ENCODE measurements at places on chromosomes 2 and 18.

DNA sequence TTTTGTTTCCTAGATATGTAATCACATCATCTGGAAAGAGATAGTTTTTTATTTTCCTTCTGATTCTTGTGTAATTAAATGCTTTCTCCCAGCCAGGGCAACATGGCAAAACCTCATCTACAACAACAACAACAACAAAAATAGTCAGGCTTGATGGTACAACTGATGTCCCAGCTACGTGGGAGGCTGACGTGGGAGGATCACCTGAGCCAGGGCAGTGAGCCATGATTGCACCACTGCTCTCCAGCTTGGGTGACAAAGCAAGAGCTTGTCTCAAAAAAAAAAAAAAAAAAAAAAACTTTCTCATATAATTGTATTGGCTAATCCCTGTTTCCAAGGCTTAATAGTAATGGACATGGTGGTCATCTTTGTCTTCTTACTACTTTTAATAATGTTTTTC, 26.4 kb upstream of the PGAP1 start:
- no peak for DNase-seq

GRCh38 chr2:6896930-6897759, 19.6 kb downstream of the RSAD2 start:
- DNase-seq = no peak

DNA sequence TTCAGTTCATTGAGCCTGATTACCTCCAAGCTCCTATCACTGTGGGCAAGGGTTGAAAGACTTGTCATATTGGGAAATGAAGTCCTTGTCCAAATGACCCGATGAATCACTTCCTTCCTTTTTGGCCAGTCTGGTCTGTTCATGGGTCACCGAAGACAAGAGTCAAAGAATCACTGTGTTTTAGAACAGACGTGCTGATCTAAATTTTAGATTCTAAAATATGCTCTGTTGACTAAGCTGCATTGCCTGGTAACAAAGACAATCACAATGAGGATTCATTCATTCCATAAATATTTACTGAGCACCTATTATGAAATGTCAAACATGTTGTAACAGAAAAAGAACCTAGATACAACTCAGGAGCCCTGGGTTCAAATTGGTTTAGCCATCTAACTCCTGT, 99.4 kb upstream of the RND3 start:
- no peak for DNase-seq

DNA sequence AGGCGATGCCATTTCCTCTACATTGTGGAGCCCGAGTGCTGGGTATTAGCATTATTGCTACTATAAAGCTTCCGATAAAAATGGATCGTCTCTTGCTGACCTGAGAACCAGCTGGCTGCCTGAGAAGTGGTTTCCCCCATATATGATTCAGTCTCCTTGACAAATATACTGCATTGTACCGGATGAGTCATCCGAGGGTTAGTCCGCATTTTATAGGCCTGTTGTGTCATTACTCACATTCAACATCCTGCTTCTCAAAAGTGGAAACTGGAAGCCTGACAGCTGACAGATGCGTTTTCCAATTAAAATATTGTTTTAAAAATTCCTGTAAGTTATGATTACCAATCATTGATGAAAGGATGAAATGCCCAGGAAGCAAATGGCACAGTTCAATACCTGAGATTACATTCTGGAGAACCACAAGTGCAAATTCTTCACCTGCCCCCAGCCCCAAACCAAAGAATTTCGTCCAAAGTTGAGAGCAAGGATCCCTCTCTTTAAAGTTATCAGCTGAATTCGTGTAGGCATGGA, 65.7 kb downstream of the SPRED2 start:
- no peak for DNase-seq

GRCh38 chr18:48670751-48671560, 132.1 kb downstream of the CTIF start:
- no peak for DNase-seq

DNA sequence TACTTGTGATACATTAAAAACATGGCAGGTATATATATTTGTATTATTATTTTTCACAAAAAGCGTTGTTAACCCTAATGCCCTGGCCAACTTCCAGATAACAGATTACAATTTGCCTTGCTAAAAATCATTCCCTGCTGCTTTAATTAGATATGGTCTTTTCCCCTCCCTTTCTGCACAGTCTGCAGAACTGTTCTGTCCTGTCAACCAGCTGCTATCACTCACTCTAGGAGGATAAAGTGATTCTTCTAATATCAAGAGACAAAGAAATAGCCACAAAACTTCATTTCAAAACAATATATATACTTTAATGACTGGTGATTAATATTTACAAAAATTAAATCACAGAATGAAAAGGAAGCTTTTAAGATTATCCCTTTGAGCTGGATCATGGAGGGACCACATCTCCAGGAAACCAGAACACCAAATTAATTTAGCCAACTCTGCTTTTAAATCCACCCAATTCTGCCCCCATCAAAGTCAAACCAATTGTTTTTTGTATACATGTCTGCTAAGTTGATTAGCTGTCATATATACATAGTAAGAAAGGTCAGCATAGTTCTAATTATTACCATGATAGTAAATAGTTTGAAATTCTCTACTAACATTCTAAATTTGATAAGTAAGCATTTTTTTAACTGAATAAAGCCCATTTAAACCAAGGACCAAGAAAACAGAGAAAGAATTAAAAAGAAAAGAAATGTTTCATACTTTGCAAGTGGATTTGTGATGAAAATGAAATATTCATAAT, 55.7 kb downstream of the RND3 start:
- DNase-seq = no peak

DNA sequence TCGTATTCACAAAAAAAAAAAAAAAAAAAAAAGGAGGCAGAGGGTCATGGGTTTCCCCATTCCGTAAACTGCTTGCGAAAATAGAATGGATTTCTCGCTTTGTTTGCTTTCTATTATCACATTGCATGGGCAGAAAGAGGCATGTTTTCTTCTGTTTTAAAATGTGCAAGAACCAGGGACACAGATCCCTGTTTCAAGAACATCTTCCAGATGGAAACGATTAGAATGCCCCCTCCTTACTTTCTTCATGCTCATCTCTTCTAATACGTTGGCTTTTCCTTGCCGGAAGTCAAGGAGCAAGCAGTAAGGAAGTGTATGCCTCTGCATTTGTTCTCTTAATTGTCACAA, 51.0 kb upstream of the ZNF516 start:
- DNase-seq = no peak

DNA sequence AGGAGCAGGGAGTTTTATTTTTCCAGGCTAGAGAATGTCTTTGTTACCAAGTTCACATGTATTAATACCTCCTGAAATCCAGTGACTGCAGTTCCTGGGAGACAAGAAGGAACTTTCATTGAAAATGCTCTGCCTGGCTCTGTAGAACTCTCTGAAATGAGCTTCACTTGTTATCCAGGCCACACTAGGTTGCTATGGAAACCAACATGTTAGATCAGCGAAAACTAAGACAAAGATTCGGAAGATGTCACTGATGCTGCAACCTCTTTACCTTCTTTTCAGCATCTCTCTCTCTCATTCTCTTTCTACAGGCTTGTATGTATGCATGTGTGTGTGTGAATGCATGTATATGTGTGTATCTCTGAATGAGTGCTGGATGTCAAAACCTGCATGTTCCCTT, 218.5 kb downstream of the TRIB2 start:
- no peak for DNase-seq

GRCh38 chr2:153105829-153106578, 372.6 kb downstream of the RPRM start:
- no peak for DNase-seq

- DNase-seq = no peak
Observed at GRCh38 chr2:185970148-185970852, 231.7 kb downstream of the FSIP2 start.

DNA sequence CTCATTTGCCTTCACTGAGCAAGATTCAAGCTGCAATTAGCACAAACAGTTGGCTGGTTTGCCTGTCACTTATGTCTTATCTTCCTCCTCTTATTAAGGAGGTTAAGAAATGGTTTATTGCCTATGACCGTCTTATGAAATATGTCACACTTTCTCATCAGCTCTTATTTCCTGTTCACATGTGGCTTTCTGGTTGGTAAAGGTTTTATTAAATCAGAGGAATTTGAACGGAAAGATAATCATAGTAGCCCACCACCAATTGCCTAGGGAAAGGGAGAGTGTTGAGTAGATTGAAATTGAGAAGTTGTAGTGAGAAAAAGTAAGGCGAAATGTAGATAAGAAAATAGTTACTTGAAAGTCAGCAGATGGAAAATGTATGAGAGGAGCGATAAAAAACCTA, 4.2 kb upstream of the IL1R1 start:
- DNase-seq = no peak

GRCh38 chr2:69961496-69961895, at the start of gene ASPRV1:
ASPRV1 (minus strand) TSS chr2:69961631; CDS start chr2:69961436, 195 bp downstream.
- DNase-seq = no peak

- DNase-seq = no peak
Observed at GRCh38 chr2:172021074-172021931, 21.6 kb downstream of the METAP1D start.

- no peak for DNase-seq
Observed at GRCh38 chr2:23366720-23367119, 18.3 kb upstream of the KLHL29 start.

- DNase-seq = peak; percentile 89
Observed at GRCh38 chr2:127408004-127408806, 10.0 kb upstream of the PROC start.

- no peak for DNase-seq
Observed at GRCh38 chr18:10564975-10565773, 39.3 kb downstream of the NAPG start.

GRCh38 chr2:173053043-173053699, 22.5 kb upstream of the MAP3K20 start:
- DNase-seq = no peak

- DNase-seq = no peak
Observed at GRCh38 chr2:84808279-84808678, 72.6 kb downstream of the TRABD2A start.

DNA sequence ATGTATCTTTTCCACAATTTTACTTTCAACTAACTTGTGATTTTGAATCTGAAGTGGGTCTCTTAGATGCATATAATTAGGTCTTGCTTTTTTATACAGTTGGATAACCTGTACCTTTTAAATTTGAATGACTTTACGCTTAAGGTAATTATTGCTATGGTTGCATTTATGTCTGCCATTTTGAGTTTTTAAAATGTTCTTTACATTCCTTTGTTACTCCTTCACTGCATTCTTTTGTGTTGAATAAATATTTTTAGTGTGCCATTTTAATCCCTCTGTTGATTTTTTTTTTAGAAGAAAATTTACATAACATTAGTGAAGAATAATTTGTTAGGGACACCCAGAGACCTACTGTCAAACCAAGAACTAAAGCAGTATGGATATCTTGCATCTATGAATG, 65.3 kb downstream of the BIRC6 start:
- DNase-seq = no peak

- DNase-seq = no peak
Observed at GRCh38 chr18:63579616-63580015, 7.5 kb upstream of the SERPINB13 start.

DNA sequence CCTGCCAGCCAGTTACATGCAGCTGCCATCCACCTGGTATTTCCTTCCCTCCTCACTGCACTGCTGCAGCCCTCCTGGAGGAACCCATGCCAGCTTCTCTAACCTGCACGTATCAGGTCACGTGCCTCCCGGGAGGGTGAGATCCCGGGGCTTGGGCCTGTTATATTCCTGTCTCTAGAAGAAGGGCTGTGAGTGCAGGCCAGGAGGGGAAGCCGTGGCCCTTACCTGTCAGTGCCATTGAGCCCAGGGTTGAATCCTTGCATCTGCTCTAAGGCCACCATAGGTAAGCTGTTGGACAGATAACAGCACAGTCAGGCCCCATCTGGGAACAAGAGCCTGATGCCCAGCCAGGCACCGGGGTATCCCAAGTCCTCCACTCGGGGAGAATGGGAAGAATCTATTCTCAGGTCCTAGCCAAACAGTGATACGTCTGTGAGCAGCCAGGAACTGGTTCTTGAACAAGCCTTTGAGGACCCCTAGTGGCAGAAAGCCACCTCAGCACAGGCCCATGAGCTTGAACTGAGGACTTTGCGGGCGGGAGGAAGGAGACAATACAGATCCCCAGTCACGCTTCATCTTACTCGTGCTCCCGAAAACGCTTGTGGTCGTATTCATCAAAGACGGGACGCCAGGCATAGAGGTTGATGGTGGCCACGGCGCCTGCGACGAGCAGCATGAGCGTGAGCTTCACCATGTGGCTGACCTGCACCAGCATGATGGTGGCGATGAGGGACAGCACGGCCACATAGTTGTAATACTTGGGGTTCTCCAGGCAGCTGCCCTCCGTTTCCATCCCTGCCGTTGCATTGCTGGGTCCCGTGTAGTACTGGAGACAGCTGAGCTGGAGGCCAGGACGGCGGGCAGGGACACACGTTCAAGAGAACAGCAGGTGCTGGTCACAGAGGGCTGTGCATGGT, 34.4 kb downstream of the CENPO start:
- peak; percentile 43 for DNase-seq

DNA sequence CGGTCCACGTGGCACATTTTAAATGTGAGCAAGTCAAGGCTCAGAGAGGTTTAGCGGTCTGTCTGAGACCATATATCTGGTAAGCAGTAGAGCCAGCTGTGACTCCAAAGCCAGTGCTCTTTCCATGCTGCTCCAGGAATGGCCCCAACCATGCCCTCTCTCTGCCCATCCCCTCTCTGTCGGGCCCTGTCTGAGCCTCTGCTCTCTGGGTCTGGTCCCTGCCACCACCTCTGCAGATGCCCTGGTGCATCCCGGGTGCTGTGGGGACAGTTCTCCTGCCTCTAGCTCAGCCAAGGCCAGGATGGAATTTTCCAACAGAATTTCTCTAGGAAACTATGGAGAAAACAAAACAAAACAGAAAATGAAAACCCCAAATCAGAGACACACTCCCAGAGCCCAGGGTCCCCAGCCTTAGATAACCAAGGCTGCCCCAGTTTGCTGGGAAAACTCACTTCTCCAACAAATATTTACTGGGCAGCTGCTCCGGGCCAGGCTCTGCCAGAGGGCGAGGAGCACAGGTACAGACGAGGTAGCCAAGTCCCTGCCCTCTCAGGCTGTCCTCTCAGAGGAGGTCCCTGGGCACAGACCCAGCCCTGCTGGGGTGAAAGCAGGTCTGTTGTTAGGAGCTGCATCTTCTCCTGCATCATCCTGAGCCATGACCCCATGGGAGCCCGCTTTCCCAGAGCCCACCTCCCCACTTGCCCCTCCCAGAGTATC, 9.2 kb downstream of the ADRA2B start:
- no peak for DNase-seq

GRCh38 chr2:216363221-216363620, 9.1 kb downstream of the MARCHF4 start:
- no peak for DNase-seq
